ENCODE measurements at places on chromosomes 6 and 20.
A peak's percentile ranks its signal among the peaks of the same experiment; 100 is the strongest.

DNA sequence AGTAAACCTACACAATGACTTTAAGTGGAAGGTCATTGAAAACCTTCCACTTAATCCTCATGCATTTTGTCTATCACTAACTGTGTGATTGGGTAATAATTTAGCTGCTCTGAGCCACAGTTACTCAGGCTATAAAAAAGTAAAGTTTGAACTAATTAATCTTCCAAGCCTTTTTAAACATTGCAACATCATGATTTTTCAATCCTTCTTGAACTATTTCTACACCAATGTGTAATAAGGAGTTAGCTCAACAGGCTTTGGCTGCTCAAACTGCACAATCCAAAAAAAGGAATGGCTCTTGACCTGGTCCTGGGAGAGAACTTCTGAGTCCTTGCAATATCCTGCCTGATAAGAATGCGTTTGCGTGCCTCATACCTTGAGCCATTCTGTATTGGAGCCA lies 34.8 kb upstream of the FILIP1 start:
- DNase-seq = no peak

DNA sequence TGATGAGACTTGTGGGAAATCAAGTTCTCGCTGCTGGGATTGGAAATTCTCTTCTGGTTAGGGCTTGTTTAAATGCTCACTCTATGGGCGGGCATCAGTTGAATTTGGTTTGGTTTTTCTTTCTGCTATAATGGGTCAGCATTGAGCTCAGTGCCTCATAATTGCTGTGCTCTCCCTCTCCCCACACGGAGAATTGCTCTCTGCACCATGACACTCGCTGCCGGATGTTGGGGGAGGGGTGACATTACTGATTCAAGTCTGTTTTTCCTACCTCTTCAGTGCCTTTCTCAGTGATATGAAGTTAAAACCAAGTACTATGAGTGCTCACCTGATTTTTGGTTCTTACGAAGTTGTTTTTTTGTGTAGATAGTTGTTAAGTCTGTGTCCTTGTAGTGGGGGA lies 599.6 kb downstream of the EPM2A start:
- DNase-seq = no peak

- no peak for DNase-seq
Measured at GRCh38 chr20:20621195-20621594, 91.2 kb downstream of the RALGAPA2 start.

DNA sequence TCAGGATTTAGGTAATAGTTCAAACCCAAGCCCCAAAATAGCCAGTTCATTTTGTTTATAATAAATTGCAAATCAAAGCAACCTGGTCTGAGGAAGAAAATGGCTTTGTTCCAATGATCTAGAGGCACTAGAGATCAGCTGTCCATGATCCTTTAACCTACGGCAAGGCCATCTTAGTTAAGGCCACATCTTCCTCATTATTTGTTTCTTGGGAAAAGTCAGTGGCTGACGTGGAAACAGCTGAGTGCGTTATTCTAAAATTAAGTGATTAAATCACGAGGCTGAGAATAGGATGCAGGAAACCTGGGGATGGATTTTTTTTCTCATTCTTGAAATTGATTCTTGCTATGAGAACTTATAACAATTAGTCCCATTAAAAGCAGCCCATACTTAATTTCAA lies 10.1 kb upstream of the TENT5A start:
- DNase-seq = no peak

GRCh38 chr20:10508468-10509251 lies 73.6 kb downstream of the SLX4IP start:
- DNase-seq = no peak

DNA sequence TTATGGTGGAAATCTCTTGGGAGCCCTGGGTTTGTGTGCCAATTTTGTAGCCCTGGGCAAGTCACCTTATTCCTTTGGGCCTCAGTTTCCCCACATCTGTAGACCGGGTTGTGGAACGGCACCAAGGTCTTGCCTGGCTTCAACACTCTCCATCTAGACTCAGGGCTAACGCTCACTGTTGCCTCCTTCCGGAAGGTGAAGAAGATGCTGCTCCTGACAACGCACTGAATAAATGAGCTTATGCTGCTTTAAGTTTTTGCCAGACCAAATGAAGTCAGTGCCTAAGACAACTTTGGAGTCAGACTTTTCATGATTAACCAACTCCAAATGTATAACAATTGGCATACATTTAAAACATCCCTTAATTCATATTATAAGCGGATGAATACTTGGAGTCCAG lies 53.1 kb downstream of the PSMG4 start:
- no peak for DNase-seq

GRCh38 chr6:89895276-89895874 lies 1.1 kb downstream of the GJA10 start:
- no peak for DNase-seq

DNA sequence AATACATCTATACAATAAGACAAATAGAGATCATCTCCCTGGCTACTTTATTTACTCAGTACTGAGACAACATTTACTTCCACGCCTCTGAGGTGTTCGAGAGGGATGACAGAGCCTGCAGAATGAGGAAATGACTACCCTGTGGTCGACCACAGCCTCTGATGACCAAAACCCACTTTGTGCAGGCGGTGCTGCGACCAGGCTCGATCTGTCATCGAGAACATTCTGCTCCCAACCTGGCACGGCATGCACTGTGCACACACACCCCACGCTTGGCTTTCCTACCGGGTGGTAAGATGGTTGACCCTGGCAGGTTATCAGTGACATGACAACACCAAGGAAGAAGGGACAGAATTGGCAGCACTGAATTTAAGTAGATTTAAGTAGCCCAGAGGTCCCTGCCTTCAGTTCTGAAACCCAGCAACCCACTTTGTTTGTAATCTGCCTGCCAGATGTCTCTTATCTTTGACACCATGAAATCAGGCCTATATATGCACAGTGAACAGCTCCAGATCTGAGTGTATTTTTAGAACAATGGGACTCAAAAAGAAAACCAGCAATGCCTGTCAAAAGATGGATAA lies 42.6 kb downstream of the TTI1 start:
- DNase-seq = no peak

DNA sequence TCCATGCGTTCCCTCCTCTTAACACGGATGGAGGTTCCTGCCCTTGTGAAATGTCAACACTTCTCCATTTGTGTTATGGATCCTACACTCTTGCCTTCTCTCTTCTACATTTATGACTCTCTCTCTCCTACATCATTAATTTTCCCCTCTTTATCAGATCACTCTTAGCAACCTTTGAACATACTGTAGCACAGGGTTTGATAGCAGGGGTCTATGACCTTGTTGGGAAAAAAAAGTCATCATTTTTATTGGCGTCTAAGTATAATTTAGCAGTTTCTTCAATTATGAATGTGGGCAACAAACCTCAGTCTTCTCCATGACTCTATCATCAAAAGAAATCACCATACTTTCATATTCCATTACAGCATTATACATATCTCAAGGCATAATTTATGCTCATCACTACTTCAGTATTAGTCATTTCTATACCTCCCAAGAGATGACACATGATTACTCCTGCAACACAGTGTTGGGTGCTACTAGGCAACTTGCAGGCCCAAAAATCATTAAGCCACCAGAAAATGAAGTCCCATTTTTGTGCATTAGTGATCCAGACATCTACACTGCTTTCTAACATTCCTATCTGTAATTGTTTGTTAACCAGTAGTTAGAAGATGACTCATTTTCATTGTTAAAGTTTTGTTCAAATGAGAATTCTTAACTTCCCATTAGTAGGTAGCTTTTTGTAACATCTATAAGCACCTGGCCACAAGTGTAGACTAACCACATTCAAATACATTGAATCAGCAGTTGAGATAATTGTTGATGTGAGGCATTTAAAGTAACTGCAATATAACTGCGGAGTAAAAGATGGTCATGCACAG lies 9.5 kb downstream of the CYP39A1 start:
- DNase-seq = no peak

GRCh38 chr6:18388942-18389341 lies 1.8 kb downstream of the RNF144B start:
- DNase-seq = no peak

DNA sequence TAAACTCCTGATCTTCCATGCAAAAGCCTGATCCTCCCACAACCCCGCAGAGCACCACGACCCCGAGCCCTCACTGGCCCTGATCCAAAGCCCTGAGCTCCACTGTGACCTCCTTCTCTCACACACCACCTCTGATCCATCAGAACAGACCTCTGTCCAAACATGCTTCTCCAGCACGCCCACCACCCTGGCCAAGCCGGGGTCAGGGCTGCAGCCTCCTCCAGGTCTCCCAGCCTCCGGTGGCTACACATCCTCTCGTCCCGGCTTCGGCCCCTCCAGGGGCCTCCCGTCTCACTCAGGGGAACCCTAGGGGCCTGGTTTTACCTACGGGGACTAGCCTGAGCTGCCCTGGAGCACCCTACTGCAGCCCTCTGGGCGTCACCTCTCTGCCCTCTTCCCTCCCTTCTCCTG lies 49.1 kb downstream of the FOXF2 start:
- DNase-seq = no peak

DNA sequence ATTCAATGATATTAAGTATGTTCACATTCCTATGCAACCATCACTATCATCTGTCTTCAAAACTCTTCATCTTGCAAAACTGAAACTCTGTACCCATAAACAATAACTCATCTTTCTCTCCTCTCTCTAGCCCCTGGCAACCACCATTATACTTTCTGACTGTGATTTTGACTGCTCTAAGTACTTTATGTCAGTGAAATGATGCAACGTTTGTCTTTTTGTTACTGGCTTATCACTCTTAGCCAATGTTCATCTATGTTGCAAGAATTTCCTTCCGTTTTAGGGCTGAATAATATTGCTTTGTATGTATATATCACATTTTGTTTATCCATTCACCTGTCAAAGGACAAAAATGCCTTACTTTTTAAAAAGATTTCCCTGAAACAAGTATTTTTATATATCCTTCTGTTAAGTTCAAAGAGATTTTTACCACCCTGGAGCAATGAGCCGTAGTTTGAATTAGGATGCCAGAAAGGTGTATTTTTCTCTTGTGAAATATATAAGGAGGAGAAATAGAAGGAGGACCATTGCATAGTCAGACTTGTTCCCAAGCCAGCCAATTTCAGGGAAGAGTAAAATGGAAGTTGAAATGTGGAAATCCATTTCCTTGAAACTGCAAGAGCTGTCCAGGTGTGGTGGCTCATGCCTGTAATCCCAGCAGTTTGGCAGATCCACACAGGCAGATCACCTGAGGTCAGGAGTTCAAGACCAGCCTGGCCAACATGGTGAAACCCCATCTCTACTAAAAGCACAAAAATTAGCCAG lies 4.0 kb upstream of the CGAS start:
- no peak for DNase-seq

DNA sequence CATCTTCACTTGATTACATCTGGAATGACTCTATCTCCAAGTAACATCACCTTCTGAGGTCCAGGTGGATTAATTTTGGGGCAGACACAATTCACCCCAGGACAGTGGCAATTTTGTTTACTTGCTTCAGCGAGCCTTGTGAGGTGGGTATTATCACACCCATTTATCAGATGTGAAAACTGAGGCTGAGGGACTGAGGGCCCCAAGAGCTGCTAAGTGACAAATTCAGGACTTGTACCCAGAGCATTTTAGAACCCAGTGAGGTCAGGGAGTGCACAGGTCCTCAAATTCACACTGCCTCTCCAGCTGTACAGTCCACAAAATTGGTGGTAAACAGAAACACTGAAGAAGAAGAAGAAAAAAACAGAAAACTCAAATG lies 125.2 kb upstream of the PMEPA1 start:
- DNase-seq = no peak

DNA sequence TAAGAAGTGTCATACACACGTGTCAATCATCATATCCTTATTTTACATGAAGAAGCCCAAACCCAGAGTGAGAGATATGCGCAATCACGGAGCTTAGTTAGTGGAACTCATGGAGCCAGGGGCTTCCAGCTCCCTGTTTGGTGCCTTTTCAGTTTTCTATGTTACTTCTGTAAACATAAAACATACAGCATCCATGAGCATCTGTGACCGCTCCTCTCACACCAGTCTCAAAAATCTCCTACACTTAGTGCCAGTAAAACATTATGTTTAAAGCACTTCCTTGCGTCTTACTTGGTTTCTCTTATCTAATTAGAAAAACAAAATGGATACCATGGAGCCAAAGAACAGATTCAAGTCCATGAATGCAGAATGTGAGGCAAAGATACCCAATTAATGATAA lies 240.4 kb downstream of the SLC35F1 start:
- no peak for DNase-seq

GRCh38 chr6:124164343-124164742 lies 360.7 kb downstream of the NKAIN2 start:
- no peak for DNase-seq

DNA sequence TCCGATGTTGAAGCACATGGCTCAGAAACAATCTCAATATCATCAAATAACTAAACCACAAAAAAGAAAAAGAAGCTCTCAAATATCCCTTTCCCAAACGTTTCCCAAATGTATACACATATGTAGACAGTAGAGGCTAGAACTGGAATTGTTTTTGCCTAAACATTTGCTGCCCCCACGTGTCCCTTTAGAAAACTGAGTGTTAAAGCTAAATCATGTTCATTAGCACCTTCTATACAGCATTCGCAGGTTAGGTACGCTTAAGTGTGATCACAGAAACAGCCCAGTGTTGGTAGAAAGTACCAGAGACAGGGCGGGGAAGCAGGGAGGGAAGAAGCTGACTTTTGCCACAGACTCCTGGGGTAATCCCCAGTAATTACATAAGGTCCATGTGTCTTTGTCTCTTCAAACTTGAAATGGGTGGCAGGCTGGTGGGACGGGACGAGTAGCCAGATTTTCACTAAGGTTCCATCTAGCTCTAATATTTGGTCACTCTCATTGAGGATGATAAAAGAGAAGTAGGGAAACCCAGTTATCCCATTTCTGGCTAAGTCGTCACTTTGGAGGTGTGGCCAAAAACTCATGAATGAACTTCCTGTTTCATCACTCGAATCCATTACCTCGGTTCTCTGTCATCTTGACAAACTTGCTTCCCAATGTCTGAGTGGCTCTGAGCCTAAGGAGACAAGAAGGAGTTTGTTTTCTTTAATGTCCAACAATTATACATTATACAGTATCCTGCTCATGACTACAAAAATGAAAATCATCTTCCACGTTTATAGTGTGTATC lies 15.0 kb upstream of the TFAP2A start:
- peak; percentile 10 for DNase-seq

DNA sequence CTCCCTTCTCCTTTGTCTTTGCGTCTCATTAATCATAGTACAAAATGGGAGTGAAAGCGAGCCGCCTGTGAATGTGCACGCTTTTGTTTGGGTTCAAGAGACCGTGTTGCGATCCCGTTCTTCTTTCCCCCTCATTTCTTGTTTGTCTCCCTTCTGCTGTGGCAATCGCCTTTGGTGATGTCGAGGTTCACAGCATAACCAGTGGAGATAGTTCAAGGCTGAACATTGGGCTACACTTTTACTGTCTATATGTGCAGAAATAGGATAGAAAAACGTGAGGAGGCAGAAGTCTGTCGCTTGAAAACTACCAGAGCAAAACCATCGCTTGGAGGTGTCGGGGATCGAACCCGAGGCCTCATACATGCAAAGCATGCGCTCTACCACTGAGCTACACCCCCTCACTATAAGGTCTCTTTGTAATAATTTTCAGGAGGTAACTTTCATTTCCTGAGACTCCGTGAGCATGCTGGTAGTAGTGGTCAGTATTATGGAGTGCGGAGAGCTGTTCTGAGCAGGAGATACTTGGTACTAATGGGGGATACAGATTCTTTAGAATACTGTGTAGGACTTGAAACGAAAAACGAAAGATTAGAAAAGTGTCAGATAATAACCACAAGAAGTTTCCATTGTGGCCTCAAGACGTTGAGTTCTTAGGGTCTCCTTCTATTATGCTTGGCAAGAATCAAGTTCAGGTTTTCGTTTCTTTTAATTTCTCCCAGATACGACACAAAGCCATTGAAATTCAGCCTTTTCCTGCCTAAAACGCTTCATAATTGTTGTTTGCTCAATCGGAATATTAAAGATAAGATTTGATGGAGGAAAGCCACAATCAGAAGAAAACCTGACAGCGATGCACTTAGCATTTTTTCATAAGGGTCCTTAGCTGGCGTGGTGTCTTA lies 106.6 kb downstream of the TRIM27 start:
- DNase-seq = no peak
